AML-193 (cell line): ENCODE measurements at places on chromosomes 2 and 18.

DNA sequence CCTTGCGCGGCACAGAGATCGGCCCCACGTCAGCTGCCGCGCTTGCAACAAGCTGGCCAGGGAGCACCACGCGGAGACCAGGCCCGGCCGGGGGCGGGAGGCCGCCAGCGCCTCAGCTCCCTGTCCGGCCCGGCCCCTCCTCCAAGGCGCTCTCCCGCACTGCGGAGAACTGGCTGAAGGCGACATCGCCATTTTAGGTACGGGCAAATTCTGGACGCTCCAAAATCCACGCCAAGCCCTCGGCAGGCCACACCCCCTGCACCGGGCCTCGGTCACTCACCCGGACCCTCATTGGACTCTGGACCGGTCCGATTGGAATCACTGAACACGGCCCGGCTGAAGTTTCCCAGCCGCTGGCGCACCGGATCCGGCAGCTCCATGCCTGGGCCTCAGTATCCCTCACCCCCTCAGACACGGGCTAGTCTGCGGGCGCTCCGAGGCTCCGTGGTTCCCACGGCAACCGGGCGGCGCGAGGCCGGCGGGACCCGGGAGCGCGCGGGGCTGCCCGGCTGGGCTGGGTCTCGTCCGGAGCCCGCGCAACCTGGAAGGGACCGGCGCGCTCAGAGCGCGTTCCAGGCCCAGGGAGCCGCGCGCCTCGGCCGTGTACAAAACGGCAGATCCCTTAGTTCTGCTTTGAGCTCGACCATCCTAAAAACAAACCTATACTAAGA, at the start of gene TMEM17:
TMEM17 (minus strand) TSS at position 446 of the 671 bp plus-strand sequence; CDS start at position 380, 66 bp downstream.
- DNase-seq = peak; percentile 70

DNA sequence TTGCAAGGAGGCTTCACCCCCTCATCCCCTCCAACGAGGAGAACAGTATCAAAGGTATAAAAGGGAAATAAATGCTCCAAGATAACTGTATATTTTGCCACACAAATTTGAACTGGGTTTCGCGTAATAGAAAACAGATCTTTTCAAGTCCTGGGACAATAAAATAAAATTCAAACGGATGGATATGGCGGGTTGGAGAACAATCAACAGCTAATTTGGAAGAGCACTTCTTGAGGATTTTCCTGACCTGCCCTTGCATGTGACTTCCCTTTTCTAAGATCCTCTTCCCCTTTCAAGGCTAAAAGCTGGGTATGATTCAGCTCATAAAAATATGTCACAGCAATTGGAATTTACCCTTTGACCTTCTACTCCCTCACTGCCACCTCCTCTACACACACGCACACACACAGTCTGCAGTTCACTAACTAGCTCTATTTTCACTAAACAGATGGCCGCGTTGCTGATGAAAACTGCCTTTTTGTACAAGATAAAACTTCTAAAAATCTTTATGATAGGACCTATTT, 386.9 kb downstream of the FIGN start:
- peak; percentile 10 for DNase-seq

- no peak for DNase-seq
These were observed 114.5 kb upstream of the TANK start for GRCh38 chr2:161045726-161046125.

DNA sequence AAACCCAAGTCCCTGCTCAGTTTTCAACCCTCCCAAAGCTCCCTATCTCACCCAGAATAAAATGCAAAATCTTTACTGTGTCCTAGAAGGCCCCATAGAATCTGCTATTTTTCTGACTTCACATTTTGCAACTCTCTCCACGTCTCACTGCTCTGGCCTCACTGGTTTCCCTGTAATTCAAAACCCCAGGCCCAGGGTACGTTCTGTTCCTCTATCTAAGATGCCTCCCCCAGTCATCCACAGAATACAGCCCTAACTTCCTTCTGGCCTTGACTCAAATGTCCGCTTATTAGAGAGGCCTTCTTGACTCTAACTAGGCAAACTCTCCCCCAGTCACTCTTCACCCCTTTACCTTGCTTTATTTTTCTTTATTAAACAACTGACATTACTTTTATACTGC, 42.0 kb downstream of the FAM161A start:
- no peak for DNase-seq

GRCh38 chr2:237639836-237640220, 12.4 kb downstream of the LRRFIP1 start:
- DNase-seq = no peak

GRCh38 chr2:186848873-186849578, at the start of gene ZSWIM2:
Gene ZSWIM2 (minus strand): TSS chr2:186849170. CDS start chr2:186849130, 40 bp downstream.
- no peak for DNase-seq

GRCh38 chr18:75504469-75504868, 77.0 kb upstream of the SMIM21 start:
- DNase-seq = no peak

DNA sequence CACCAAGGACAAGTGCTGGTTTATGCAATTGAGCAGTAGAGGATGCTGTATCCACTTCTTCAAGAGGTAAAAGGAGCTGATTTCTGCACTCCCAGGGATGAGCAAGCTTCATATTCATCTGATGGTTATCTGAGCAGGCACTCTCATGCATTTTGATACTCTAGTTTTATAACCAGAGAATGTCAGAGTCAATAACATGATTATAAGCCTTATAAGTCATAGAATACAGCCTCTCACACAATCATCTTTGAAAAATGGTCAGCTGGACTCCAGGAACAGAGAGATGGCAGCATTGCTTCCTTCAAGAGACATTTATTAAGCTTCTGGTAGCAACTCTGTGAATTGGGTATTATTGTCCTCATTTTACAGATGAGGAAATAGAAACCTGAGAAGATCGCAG, 167.1 kb downstream of the SLC8A1 start:
- no peak for DNase-seq

- no peak for DNase-seq
These were observed 171.3 kb downstream of the TWIST2 start for GRCh38 chr2:239019183-239019581.
